Head of caudate nucleus (tissue), 42 donors: ENCODE measurements at places on chromosomes 11 and 22.
A peak's percentile ranks its signal among the peaks of the same experiment; 100 is the strongest.

DNA sequence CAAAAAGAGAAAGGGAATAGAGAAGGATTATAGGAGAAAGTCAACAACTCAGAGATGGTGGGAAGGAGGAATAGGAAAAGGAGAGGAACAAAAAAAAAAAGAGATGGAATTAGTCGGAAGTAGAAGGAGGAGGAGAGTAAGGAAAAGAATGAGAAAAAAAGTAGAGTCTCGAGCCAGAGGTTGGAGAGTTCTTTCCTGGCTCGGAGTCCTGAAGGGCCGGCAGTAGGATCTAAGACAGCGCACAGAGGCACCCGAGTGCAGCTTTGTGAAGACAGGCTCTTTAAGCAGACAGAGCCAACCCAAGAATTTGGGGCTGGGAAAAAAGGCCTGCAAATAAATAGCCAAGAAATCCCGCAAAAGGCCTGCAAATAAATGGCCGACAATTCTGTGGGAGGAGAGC lies 170.4 kb upstream of the CCDC90B start:
- DNase-seq = no peak

GRCh38 chr11:11291041-11292015 lies 61.7 kb downstream of the CSNK2A3 start:
- DNase-seq = no peak

DNA sequence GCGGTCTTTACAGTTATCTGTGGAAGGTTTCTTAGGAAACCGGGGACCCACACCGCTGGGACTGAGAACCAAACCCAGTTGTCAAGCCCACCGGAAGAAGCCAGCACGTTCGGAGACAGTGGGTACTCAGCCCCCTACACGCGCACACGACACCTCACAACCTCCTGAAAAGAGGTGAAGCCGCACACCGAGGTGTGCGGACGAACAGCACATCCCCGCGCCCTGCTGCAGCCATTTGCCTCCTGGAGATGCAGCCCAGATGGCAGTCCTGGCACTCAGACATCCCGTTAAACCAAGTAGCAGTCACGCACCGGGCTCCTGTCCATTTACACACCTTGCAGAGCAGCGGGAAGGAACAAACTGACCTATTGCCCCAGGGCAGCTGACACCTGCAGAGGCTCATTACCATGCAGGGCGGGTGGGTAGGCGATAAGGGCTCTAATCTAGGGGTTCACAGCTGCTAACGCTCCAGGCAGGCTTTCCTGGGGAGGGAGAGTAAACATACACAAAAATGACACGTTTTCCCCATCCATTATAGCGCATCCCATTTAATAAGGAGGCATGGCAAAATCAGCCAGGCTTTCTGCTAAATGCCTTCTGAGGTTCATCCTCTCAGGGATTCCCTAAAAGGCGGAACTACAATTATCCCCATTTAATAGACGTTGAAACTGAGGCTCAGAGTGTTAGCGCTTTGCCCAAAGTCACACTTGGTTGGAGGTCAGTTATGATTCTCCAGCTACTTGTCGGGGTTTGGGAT lies 864 bp upstream of the EHBP1L1 start:
- DNase-seq = no peak

- DNase-seq = no peak
Observed at GRCh38 chr22:24830205-24830979, 24.4 kb downstream of the SGSM1 start.

GRCh38 chr11:119248750-119249670 lies 42.9 kb downstream of the CBL start:
- DNase-seq = no peak

DNA sequence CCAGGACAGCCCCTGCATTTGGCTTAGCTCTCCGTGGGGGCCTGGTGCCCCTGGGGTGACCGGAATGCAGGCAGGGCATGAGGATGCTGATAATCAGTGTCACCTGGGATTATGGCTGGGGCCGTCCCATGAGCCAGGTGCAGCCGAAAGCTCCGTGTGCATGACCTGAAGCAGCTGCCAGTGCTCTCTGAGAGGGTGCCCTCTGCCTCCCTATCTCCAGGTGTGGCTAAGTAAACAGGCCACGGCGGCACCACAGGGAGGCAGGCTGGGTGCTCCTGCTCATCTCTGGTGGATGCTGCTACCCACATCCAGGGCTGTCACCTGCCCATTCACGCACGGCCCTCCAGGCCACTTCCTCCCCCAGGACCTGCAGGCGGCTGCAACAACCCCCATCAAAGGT lies 29.8 kb downstream of the DUSP8 start:
- no peak for DNase-seq

DNA sequence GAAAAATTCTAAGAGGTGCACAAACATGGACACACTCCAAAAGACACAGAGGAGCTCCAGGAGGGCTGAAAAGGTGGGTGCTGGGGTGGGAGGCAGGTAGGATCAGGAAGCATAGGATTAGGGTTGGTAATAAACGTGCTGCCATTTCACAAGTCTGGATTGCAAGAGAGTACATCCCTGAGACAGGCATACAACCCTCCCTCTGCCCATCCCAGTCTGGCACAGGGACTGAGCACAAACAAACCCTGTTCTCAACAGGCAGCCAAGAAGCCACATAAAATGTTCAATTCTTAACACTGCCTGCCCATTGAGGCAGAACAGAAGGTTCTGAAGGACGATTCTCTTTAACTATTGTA lies 18.5 kb downstream of the SLC35F2 start:
- DNase-seq = peak; percentile 53

DNA sequence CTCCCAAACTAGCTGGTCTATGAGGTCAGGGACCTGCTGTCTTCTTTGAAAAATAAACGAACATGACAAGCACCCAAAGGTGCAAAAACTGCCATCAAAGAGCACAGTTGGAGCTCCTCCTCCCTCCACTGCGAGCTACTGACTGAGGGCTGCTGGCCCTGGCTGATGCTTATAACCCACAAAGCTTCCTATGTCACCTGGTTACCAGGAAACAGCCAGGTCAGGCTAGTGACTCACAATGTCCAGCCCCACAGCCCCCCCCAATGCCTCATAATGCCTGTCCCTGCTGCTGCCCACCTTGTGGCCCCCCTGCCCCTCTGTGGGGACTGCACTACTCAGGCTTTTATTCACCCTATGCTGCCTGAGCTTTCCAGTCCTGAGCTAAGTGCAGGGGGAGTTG lies at the start of gene DRICH1:
DRICH1 (minus strand) TSS at position 144 of the 400 bp plus-strand sequence. CDS start 298 bp downstream, outside the sequence.
- no peak for DNase-seq

- no peak for DNase-seq
Observed at GRCh38 chr11:12685229-12685628, 11.0 kb downstream of the TEAD1 start.

DNA sequence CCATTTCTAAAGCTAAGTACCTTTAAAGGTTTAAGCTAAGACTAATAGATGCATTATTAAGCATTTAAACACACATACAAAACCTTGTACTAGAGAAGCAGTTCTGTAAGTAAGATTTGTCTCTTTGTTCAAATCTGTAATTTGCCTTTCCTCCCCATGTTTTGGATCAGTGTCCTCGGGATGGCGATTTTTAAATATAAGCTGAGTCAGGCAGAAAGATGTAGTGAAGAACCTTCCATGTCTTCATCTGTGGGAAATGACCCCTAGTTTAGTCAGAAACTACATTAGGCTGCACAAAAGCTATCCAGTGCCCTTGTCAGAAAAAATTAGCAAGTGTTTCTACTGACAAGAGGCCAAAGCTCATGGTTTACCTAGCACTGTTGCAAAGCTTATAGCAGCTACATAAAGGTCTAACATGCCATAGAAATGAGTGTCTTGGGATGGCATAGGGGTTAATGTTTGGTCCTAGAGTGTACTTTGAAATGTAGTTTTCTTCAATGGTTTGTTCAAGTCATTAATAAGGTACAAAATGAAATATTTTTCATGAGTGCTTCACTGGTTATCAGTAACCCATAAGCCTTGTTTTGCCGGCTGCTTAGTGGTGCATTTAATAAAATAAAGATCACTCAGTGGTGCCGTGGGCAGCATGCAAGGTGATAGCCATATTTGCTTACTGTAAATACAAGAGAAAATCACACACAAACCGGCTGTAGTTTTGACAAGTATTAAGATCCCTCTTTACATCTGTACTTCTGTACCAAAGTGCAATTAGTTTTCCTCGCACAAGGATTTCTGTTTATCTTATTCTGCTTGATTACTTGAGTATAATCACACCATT lies 139.8 kb downstream of the ELP4 start:
- DNase-seq = no peak

DNA sequence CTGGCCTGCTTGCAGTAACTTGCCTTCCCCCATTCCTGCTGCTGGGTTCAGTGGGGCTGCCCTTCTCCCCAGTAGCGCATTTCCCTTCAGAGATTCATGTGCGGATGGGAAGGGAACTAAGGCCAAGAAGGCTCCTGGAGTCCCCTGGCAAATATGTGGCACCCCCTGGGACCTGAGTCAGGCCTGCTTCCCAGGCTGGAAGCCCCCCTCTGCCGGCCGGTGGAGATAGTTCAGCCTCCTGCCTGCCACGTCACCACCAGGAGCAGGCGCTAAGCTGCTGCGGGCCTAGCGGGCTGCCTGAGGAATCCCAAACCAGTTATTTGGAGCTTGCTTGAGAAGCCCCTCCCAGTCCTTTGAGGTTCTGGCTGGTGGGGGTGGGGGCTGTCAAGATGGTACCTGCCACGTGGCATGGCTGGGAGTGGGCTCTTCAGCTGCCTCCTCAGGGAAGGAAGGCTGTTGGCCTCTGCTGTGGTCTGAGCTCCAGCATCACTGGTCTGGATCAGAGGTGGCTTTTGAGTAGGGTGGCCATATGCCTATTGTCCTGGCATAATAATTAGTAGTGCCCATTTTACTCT lies 2.0 kb downstream of the SERPINH1 start:
- no peak for DNase-seq

- no peak for DNase-seq
Observed at GRCh38 chr11:124167826-124168231, 15.3 kb upstream of the OR10D3 start.

DNA sequence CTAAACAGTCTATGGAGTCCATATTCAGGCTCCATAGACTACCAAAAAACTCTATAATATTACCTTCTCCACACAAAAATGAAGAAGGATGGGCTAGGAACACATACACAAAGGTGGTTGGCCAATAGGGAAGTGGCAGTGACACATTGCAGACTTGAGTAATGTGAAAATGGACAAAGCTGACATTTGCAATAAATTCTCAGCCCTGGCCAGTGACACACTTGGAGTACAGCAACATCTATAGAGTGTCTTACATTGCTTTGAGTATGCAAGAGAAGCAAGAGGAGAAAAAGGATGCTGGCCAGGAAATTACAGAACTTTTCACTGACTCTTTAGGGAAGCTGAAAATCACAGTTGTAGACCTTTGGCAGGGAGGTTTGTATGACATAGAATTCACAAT lies 7.3 kb upstream of the OR52W1 start:
- DNase-seq = no peak

DNA sequence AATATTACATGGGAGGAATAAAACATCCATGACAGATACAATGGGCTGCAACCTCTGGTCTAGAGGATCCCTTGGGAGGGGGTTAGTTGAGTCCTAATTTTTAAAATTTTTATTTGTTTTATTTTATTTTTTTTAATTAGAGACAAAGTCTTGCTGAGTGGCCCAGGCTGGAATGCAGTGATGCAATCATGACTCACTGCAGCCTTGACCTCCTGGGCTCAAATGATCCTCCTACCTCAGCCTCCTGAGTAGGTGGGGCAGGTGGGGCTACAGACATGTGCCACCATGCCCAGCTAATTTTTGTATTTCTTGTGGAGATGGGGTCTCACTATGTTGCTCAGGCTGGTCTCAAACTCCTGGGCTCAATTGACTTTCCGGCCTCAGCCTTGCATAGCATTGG lies 43.1 kb downstream of the FDX1 start:
- no peak for DNase-seq

DNA sequence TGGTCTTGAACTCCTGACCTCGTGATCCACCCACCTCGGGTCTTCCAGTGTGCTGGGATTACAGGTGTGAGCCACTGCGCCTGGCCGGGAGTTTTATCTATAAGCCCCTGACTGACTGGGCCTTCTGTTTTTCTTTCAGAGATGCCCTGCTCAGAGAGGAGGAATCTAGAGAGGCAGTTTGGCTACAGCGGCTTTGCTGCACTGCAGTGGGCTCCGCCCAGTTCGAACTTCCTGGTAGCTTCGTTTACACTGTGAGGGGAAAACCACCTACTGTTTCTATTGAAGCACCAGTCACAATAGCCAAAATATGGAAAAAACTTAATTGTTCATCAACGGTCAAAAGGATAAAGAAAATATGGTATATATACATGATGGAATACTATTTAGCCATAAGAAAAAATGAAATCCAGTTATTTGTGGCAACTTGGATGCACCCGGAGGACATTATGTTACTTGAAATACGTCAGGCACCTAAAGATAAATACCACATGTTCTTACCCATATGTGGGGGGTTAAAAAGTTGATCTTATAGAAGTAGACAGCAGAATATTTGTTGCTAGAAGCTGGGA lies 31.9 kb upstream of the FAM181B start:
- no peak for DNase-seq

DNA sequence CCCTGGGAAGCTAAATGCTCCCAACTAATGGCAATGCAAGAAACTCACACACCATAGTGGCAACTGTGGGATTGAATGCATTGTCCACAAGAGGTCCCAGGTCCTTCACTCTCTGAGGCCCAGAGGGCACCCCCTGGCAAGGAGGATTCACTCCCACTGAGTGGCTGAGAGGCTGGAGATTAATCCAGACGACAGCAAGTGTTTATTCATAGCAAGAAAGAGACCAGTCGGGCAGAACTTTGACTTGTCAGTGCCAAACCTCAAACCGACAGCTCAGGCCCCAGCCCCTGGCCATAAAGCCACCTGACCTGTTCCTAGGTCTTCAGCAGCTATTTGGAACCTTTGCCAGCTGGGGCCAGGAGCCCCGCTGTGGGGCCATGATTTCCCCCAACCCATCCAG lies 54.5 kb upstream of the MPEG1 start:
- no peak for DNase-seq

GRCh38 chr22:47678048-47678447 lies 915.6 kb downstream of the TBC1D22A start:
- no peak for DNase-seq

- DNase-seq = no peak
Observed at GRCh38 chr22:27984723-27985122, 65.7 kb upstream of the PITPNB start.

DNA sequence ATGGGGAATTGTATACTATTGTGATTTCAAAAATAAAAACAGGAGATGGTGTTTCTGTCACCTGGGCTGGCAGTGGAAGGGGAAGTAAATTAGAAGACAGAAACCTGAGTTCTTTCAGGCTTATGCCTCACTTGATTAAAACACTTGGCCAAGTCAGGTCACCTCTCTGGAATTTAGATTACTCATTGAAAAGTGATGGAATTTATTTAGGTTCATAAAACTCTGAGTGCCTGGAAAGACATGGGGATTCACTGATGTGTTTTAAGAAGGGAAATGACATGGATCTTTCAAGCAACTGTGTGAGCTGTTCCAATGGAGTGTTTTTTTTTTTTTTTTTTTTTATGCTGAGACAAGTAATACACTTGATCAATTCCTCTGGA lies 400.1 kb downstream of the TMEM135 start:
- DNase-seq = no peak

GRCh38 chr11:61684870-61685616 lies 4.9 kb downstream of the DAGLA start:
- DNase-seq = no peak

GRCh38 chr11:61627850-61628661 lies 47.2 kb upstream of the SYT7 start:
- DNase-seq = peak; percentile 56

- DNase-seq = no peak
Observed at GRCh38 chr22:44597616-44598015, 99.6 kb upstream of the RTL6 start.
